NCI-H446 (cell line): ENCODE measurements at places on chromosomes 5 and 9.

- no peak for DNase-seq
Observed at GRCh38 chr5:173782671-173783101, 105.5 kb upstream of the CPEB4 start.

GRCh38 chr5:146137967-146138403 lies 32.6 kb upstream of the PLAC8L1 start:
- no peak for DNase-seq

DNA sequence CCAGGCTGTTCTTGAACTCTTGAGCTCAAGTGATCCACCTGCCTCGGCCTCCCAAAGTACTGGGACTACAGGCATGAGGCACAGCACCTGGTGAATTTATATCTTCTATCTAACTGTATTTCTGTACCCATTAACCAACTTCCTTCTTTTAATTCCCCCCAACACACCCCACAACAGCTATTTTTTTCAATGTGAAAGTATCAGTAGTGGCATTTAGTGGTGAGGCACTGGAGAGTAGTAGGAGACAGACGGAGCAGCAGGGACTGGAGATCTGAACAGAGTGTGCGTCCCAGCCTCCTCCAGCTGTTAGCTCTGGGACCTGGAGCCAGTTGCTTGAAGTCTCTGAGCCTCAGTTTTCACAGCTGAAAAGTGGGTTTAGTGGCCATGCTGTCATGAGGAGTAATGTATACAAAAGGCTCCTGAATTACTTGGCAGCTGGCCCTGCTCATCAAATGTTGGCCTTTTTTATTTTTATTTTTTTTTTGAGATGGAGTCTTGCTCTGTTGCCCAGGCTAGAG lies 11.0 kb upstream of the EEIG1 start:
- no peak for DNase-seq

- peak; percentile 97 for DNase-seq
Observed at GRCh38 chr5:472656-473550, 29.9 kb downstream of the EXOC3 start.

DNA sequence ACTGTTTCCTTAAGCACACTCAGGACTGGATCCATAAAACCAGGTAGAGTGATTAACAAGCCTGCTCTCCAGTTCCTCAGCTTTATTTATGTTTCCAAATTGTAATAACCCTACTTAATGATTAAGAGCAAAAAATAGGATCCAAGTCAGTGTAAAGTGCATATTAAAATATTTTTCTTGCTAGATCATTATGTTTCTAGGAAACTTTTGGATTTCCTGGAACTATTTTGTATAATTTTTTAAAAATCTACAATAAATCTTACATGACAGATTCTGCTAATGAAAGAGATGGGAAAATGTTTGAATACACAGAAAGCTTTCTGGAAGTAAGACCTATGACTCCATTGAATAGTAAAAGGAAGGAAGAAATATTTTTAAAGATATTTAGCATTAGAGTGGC lies 35.5 kb downstream of the BHMT start:
- no peak for DNase-seq

DNA sequence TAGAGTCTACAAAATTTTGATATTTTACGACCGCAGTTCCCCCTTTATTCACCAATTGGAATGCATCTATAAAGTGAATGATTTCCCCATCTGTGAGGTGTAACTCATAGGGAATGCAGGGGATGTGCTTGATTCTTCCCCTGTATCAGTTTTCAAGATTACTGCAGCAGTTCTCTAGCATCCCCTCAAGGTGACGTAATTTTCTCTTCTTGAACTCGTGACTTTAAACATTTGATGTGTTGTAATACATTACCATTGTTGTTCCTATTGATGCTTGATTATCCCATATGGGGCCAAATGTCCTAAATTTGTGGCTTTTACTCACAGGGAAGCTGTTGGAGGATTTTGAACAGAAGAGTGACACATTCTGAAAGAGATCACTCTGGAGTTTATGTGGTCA lies 240.2 kb downstream of the CD180 start:
- no peak for DNase-seq

GRCh38 chr5:115469904-115470516 lies 74.6 kb downstream of the FEM1C start:
- DNase-seq, result no peak

DNA sequence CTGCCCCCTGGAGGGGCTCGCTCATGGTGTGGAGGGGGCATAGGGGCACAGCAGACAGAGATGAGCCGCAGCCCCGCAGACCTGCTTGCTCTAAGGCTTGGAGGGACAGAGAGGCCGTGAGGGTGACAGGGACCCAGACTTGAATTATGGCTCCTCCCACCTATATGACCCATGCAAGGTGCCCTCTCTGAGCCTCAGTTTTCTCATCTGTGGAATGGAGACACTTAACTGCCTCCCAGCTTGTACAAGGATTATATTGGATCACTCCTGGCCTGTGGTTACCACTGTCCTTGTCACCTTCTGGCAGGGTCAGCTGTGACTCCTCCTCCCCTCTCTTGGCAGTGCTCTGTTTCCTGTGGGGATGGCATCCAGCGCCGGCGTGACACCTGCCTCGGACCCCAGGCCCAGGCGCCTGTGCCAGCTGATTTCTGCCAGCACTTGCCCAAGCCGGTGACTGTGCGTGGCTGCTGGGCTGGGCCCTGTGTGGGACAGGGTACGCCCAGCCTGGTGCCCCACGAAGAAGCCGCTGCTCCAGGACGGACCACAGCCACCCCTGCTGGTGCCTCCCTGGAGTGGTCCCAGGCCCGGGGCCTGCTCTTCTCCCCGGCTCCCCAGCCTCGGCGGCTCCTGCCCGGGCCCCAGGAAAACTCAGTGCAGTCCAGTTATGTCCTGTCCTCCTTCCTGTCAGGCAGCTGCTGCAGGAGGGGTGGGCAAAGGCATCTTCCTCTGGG lies 4.7 kb upstream of the CACFD1 start:
- no peak for DNase-seq

GRCh38 chr5:157659868-157660660 lies 7.8 kb upstream of the SOX30 start:
- no peak for DNase-seq

GRCh38 chr9:7097785-7098752 lies 340.3 kb downstream of the KDM4C start:
- no peak for DNase-seq

DNA sequence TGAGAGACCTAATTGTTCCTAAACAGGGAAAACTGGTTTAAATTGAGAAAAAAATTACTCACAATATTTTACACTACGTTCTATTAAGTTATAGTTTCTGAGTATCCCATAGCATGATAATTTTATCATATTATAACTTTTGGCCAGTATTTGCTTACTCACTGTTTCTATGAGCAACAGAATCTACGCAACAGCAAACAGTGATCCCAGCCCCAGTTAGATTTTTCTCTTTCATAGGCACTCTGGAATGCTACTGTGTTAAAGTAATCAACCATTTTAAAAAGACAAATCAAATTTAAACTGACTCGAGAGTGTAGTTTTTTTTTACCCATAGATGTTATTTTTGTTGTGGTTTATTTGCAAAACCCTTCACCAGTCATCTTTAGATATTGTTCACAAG lies 107.2 kb downstream of the XRCC4 start:
- DNase-seq, result no peak

DNA sequence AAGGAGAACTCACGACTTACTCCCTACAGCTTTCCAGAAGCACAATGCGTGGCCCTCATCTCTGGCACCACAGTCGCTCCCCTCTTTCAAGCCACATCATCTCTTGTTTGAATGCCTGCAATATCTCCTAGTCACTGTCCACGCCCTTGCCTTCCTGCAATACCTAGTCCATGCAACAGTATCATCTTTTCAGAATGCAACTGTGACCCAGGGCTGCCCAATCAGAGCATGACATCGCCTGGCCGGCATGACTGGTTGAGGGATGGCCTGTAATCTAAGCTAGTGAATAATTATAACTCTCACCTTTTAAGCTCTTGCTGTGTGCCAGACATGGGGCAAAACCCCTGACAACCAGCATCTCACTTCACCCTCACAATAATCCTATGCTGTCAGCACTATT lies 52.5 kb upstream of the CPEB4 start:
- no peak for DNase-seq

- no peak for DNase-seq
Observed at GRCh38 chr5:5141339-5141599, 1.1 kb downstream of the ADAMTS16 start.

DNA sequence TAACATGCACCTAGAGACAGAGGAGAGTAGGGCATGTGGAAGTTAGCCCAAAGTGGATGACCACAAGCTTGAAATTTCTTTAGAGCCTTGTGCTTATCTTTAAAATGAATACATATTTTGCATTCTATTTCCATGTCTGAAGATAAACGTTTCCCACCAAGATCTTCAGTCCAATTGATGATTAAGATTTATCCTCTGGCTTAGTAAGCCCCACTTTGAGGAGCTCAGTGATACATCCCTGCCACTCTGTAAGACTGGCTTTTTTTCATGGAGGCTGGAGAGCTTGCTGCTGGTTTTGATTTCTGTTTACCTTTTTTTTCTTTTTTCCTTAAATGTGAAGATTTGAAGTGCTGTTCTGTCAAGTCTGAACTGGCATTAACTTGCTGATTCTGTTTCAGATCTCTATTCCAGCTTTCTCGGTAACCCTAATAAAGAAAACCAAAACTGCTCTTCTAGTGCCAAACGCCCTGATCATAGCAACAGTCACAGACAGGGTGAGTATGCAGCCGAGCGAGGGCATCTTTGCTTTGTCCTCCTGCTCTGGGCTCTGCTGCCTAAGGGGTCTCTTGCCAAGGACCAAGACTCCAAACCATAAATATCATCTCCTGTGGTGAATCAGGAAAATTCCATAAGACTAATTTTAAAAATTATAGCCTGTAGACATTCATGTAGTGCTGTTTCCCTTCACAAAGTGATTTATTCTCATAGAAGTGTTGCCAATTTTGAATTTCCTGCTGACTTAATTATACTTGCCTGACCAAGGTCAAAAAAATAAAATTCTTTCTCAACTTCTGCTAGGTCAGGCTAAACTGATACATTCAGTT lies 54.3 kb downstream of the GRAMD2B start:
- no peak for DNase-seq

- DNase-seq, result no peak
Observed at GRCh38 chr5:77218263-77218662, 7.8 kb downstream of the PDE8B start.

- no peak for DNase-seq
Observed at GRCh38 chr9:33791117-33791516, 4.2 kb upstream of the PRSS3 start.

GRCh38 chr9:70954596-70955143 lies 166.8 kb downstream of the TRPM3 start:
- DNase-seq, result no peak

DNA sequence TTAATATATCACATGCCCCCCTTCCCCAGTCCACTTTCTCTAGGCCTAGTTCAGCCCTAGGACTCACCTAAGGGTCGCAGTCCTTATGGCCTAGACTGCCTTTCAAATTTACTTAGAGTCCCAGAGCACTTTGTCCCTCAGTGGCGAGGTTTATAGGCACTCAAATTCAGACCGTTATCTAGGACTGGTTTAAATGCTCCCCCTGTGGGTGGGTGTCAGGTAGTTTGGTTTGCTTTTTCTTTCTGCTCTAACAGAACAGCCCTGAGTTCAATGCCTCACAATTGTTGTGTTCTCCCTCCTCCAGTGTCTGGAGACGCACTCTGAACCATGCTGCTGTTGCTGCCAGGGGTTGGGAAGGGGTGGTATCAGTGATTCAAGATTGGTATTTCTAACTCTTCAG lies 317.1 kb downstream of the MAT2B start:
- DNase-seq, result no peak

DNA sequence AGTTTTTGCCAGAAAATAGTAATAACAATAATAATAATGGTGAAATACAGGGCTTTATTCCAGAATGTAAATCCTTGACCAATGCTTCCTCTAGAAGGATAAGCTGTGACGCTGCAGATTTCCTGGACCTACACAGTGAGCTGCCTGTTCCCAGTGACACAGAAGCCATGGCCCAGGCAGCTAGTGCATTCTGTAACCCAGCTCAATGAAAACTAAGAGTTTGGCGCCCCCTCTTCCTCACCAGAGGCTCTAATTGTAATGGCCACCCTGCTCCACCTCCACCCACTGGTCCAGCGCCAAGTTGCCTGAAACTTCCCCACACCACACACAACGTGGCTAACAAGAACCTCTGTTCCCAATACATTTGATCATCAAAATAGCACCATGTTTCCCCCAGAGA lies 248.1 kb downstream of the CETN3 start:
- DNase-seq, result peak; percentile 28
